ENCODE measurements at places on chromosomes 16 and 17.

- no peak for DNase-seq
Measured at GRCh38 chr16:2970563-2970962, 1.4 kb downstream of the PAQR4 start.

DNA sequence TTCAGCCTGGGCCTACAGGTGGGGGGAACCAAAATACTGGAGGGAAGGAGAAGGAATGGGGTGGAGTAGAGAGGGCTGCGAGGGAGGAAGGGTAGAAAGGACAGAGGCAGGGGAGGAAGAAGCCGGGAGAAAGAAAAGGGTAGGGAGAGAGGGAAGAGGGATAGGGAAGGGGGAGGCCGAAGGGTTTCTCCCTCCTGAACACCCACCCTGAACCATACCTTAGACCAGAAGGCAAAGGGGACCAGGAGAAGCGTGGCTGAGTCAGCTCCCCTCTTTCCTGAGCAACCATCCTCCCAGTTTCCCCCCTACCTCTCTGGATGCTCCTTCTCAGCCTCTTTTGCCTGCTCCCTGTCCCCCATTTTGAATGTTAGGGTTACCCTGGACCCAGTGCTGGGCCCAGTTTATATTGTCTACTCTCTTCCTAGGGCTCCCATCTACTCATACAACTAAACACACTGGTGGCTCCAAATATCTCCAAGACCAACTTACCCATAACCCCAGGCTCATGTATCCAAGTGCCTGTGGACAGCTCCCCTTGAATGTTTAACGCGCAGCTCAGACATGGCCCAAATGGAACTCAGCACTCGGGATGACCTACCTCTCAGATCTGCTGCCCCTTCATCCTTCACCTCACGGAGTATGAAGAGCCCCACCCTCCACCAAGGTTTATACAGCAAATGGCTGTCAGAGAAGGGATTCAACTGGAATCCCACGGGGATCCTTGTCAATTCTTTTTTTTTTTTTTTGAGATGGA, 7.8 kb downstream of the TSPOAP1 start:
- no peak for DNase-seq

GRCh38 chr16:87017371-87018012, 299.7 kb downstream of the C16orf95 start:
- no peak for DNase-seq

DNA sequence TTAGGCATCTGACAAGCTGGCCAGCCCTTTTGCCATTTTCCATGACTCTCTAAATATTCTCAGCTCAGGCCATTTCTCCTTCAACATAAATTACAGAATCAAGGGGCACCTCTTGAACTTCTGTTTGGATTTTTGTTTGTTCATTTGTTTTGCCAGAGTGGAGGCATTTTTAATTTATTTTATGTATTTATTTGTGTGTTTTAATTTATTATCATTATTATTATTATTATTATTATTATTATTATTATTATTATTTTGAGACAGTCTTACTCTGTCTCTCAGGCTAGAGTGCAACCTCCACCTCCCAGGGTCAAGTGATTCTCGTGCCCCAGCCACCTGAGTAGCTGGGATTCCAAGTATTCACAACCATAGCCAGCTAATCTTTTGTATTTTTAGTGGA, 1578.0 kb downstream of the CDH8 start:
- no peak for DNase-seq

- no peak for DNase-seq
Measured at GRCh38 chr17:19928299-19928698, 49.3 kb downstream of the AKAP10 start.

DNA sequence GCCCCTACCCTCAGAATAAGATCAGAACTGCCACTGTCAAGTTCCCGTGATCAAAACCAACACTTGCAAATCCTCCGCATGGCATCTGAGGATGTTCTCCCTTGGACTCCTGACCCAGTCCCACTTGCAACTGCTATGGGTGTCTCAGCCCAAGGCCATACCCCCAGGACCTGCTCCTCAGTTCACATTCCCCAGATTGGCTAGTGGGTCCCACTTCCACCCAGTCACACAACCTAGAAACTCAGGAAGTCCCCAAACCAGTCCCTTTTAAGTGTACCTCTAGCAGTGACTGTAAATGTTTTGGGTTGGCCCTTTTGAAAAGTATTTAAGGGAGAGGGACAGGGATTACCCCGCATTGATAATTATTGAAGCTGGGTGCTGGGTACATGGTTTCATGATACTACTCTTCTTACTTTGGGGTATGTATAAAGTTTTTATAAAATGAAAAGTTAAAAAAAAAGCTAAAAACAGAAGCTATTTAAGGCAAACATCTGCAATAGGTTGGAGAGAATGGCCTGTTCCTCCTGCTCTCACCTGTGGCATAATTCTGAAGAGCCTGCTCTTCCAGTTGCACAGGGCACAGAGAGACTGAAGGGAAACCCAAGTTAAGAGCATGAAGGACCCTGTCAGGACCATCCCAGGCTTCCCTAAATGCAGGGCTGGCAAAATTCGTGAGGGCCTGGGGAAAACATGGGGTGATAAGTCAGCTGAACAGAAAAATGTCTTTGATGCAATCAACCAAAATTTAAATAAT, 42.5 kb downstream of the ERN1 start:
- no peak for DNase-seq

GRCh38 chr16:14284930-14285512, 213.9 kb downstream of the MRTFB start:
- DNase-seq, result no peak

- DNase-seq, result no peak
Measured at GRCh38 chr16:49993579-49993978, 31.4 kb upstream of the CNEP1R1 start.

- DNase-seq, result no peak
Measured at GRCh38 chr16:65392806-65393565, 271.1 kb upstream of the CDH11 start.

All from stimulated activated CD4-positive, alpha-beta T cell treated with anti-CD3 and anti-CD28 coated beads, Interleukin-2, amount 100 ng/mL, for 4 hours (primary cell).